Astrocyte of the cerebellum (primary cell): ENCODE measurements at places on chromosomes 13 and 19.

- peak; percentile 18 for DNase-seq
Measured at GRCh38 chr19:5186293-5187050, 154.1 kb downstream of the PTPRS start.

GRCh38 chr13:47148543-47148942 lies 251.7 kb upstream of the HTR2A start:
- DNase-seq: no peak

DNA sequence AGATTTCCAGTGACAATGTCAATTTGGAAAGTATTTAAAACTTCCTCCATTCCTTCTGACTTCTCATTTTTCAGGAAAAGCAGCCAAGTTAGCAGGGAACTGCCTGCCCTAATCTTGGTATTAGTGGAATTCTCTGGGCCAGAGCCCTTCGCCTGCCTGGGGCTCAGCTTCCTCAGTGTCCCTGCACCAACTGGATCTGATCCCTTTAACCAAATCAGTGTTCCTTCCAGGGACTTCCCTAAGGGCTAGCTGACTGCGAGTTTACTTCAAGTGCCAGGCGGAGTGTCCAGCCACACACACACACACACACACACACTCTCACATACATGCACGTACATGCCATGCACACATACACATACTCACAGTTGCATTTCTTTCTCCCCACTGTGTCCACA lies 20.0 kb downstream of the RAB20 start:
- DNase-seq: no peak

GRCh38 chr13:34161931-34162543 lies 344.1 kb downstream of the RFC3 start:
- peak; percentile 64 for DNase-seq

GRCh38 chr13:71290963-71291841 lies 575.8 kb downstream of the DACH1 start:
- DNase-seq: no peak

DNA sequence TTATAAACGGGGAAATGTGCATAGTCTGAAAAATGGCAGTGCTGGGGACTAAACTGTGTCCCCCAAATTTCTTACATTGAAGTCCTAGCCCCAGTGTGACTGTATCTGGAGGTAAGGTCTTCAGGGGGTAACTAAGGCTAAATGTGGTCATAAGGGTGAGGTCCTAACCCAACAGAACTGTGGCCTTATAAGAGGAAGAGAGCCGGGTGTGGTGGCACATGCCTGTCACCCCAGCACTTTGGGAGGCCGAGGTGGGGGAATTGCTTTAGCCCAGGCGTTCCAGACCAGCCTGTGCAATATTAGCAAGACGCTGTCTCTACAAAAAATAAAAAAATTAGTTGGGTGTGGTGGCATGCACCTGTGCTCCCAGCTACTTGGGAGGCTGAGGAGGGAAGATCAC lies 17.8 kb downstream of the PROZ start:
- no peak for DNase-seq

GRCh38 chr19:46196410-46197124 lies 33.0 kb upstream of the IGFL1 start:
- DNase-seq: no peak

- no peak for DNase-seq
Measured at GRCh38 chr19:10471909-10472308, 31.2 kb downstream of the KEAP1 start.

DNA sequence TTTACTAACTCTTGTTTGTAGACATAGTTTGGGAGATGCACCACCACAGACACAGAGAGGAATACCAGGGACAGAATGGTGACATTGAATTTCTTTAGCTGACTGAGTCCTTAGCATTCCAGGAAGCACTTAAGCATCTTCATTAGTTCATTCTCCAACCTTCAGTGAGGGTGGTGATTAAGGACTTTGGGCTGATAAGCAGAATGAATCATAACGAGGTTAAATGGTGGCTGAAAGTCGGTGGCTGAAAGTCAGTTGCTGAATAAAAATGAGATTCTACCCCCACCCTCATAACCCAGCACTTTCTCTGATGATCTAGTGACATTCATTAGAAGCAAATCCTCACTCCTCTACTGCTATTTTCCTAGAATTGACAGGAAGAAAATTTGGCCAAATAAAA lies 10.6 kb downstream of the PCDH8 start:
- DNase-seq: no peak

- DNase-seq: no peak
Measured at GRCh38 chr19:41565379-41565720, 10.6 kb upstream of the CEACAM21 start.

DNA sequence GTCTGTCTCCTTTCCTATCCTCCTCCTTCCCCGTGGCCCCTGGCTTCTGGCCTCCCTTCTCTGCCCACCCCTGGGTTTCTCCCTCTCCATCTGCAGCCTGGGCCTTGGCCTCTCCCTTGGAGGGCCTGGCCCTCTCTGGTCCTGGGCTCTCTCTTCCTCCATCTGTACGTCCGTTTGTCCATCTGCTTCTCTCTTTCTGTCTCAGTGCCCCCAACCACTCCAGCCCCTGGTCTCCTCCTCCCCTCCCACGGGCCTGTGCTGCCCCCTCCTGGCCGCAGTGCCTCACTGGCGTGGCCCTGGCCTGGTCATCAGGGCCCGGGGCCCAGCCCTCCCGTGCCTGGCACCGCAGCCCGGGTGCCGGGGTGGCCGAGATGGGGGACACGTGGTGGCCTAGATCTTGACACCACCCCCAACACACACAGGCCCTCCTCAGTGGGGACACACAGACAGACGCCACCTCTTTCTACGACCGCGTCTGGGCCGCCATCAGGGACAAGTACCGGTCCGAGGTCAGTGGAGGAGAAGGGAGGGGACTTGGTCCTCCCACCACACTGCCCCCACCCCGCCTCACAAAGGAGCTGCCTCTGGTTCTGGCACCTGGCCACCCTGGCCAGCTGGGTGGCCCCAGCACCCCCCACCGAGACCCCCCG lies 11.3 kb downstream of the PRKCSH start:
- DNase-seq: no peak

DNA sequence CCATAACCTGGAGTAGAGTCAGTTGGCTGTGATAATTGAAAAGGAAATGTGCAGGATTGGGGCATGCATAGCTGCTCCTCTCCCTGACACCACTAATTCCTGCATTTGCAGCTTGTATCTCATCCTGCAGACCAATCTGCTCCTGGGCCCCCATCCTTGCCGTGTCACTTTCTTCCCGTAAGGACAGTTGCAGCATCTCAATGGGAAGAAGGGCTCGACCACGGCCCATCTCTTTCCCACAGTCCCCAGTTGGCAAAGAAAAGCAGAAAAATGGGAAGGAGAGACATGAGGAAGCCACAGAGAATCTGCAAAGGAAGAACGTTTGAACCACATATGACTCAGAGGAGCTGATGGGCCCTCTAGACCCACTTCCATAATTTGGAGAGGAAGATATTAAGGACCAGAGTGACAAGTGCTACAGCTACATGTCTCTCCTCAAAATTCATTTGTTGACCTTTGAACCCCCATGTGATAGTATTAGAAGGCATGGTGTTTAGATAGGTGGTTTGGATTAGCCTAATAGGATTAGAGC lies 1.8 kb upstream of the SIGLEC12 start:
- DNase-seq: no peak

- no peak for DNase-seq
Measured at GRCh38 chr13:44842158-44842557, 147.1 kb downstream of the NUFIP1 start.

GRCh38 chr19:16627928-16628182 lies 149 bp downstream of the MED26 start:
- no peak for DNase-seq

DNA sequence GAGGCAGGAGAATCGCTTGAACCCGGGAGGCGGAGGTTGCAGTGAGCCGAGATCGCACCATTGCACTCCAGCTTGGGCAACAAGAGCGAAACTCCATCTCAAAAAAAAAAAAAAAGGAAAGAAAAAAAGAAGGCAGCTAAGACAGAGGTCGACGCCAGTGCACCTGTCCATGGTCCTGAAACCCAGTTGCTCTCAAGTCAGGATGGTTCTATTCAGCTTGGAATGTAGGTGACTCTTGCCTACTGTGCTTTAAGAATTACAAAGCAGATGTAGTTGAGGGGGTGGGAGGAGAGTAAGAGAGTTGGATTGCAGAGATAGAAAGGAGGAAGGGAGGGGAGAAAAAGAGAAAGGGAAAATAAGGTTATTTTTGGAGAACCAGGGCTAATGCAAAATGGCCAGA lies 18.7 kb downstream of the CACNG7 start:
- DNase-seq: peak; percentile 60

DNA sequence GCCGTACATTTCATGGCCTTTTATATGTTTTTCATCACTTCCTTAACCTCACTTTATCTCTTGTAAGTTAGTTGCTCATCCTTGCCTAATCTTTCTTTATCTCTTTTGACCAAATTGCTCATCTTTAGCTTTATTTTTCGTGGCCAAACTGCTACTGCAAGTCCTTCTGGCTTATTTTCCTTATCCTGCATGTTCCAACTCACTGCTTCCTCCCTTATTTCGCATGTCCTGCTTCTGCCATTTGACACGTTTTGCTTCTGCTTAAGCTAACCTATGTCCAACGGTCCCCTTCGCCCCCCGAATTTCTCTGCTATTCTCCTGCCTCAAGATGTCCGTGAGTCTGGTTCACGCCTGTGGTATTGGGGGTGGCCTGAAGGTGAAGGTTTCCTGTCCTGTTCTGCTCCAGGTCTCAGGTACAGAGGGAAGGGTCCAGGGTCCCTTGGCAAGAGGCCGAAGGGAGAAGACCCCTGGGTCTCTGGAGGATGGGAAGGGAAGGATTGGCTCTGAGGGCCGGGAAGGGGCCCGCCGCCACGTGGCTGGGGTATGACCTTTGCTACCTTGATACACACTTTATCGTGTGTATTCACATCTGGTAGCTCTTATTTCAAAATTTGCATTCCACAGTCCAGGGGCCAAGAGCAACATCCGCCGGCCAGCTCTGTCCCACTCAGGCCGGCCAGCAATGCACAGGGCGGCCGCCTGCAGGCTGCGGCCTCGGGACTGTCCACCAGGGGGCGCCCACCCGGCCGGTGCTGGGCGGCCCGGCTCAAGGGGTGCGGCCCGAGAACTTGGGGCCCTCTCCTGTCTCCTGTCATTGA lies 2.9 kb upstream of the C19orf85 start:
- no peak for DNase-seq

GRCh38 chr13:77062097-77062496 lies 35.1 kb upstream of the FBXL3 start:
- DNase-seq: no peak

DNA sequence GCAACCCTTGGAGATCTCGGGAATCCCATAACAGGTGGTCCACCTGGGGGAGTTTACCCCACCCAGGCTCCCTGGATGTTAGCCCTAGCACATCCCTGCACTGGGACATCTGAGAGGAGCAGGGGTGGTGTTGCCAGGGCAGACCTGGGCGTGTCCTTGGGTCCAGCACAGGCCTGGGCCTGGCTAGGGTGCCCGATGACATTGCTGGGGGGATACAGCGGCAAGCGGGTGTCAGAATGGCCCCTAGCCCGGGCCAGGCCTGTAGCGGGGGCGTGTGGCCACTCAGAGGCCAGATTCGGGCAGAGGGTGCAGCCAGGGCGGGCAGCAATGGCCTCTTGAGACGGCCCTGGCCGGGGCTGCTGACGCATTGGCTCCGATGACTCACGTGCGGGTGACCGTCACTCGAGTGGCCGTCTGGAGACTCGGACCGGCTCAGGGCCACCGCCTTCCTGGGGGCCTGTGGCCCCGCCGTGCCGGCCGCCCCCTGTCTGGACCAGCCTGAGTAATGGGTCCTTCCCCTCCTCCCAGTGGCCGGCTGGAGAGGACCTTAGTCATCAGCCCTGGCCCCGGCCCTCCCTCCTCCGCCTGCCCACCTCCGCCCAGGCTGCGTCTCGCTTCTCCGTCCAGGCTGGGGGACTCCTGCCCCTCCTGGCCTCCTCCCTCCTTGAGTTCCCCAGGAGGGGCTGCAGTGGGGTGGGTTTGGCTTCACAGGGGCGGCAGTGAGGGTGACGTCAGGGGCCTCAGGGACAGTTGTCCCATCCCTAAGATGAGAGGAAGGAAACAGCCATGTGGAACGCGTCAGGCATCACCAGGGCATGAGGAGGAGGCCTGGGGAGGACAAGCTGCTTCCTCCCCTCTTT lies 23.2 kb upstream of the CRTC1 start:
- no peak for DNase-seq

DNA sequence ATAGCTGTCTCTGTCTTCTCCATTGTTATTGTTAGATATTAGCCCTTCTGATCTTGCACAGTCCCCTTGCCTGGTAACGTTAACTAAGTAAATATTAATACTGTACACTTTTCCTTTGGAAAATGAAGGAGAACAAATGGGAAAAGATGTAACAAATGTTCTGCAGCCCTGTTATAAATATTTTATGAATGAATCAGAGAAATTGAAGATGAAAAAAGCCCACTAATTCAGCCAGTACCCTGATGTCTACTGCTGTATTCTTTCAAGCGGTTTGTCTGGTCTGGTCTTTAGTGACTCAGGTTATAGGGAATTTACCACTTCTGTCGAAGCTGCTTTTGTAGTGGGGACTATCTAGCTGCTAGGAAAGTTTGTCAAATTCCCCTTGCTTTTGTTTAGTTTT lies 121.0 kb downstream of the COG6 start:
- DNase-seq: peak; percentile 84

GRCh38 chr13:20043207-20043925 lies 84.8 kb downstream of the ZMYM2 start:
- DNase-seq: no peak

DNA sequence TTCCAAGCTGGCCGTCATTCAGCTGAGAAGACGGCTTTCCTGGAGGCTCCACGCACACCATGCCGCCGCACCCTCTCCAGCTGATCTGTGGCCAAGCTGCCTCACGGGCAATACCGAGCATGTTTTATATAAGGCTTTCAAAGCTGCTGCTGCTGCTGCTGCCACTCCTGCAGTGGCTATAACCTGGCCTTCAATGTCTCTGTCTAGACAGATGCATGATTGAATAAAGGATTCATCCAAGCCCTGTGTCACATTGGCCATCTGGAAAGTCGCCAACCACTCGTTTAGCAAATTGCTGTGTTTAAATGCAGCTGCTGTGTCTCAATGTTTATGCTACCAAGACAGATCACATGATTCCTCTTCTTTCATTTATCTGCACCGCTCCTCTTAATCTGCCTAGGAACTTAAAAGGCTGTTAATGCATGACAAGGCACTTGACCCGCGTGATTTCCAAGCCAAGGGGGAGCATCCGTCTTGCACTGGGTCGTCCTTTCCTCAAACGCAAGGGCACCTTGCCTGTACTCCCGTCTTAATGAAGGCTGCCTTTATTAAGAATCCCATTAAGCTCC lies 114.3 kb downstream of the TEX26 start:
- no peak for DNase-seq

- DNase-seq: no peak
Measured at GRCh38 chr19:17052439-17052838, 22.8 kb downstream of the HAUS8 start.
